ENCODE measurements at places on chromosomes 7 and 10.

- no peak for DNase-seq
Measured at GRCh38 chr7:74294191-74294998, 5.2 kb downstream of the CLIP2 start.

DNA sequence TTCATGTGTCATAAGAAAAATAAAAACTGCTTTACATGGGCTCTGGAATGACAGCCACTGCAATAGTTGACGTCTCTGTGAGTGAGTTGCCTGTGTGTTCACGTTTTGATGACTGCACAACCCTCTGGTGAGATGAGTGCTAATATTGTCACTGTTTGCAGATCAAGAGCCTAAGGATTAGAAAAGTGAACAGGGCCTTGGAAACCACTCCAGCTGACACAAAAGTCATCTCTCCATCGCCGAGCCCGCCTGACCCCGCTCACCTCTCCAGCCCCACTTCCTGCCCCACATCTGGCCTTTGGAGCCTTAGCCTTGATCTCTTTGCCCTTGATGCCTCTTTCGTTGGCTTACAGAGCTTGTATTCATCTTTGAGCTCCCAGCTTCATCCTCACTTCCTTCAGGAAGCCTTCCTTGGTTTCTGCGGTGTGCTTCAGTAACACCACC lies 351.7 kb downstream of the TCERG1L start:
- no peak for DNase-seq

DNA sequence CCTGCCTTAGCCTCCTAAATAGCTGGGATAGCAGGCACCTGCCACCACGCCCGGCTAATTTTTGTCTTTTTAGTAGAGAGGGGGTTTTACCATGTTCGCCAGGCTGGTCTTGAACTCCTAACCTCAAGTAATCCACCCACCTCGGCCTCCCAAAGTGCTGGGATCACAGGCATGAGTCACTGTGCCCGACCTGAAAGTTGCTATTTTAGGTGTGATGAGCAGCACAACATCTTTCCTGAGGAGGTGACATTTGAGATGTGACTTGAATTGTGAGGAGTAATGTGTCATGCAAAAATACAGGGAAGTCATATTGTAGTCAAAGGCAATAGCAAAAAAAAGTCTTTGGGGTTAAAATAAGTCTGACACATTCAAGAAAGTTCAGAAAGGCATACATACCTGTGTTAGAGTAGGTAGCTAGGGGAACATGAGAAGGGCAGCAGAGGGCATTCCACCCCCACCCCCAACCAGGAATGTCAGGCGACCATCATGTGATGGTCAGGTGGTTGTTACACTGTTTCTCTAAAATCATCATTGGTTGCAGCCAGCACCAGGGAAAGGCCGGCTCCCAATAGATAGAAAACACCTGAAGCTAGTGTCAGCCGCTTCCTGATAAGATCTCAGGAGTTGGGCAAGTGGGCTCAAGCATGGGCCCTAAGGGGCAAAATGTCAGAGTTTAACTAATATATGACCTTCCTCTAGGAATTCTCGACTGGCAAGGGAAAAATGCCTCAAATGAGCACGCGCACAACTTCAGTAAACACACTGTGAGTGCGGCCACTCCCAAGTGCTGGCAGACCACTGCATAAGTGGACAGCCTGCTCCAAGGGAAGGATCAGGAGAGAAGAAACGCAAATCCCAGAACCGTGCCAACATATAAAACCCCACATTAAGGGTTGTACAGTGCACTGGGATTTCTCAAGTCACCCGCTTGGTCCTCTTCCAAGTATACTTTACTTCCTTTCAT lies at the start of gene TACC2:
Gene TACC2, plus strand, starts transcription at position 803 of the 964 bp plus-strand sequence. CDS start 32,819 bp downstream, outside the sequence.
- no peak for DNase-seq

DNA sequence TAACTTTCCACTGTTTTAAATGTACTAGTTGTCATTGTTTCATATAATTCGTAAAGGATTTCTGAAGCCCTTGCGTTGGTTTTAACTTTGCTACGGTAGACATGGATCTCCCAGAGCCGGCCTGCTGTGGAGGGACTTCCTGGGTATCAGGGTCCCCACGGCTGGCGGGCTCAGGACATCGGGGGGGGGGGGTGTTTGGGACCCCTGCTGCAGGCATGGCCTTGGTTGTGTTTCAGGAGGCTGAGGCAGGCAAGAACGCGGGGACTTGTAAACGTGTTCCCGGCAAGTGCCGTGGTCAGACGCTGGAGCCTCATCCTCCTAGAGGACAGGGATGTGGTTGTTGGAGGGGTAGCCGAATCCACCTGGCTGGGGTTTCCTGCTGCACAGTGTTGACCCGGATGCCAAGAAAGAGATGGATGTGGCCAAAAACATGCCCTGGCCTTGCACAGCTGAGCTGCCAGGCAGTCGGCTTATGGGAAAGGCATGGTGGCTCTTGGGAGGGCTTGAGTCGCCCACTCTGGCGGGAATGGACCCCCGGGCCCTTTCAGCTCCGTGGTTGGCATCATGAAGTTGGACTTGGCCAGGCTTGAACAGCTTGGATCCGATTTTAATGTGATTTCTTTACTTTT lies 21.4 kb upstream of the CHST12 start:
- no peak for DNase-seq

- no peak for DNase-seq
Measured at GRCh38 chr10:71260622-71261325, 48.4 kb downstream of the UNC5B start.

GRCh38 chr7:22559829-22560489 lies 60.0 kb upstream of the STEAP1B start:
- DNase-seq = peak; percentile 74

- no peak for DNase-seq
Measured at GRCh38 chr10:14062528-14063260, 268.0 kb downstream of the FRMD4A start.

GRCh38 chr10:74432841-74433594 lies 282.0 kb downstream of the ADK start:
- no peak for DNase-seq

DNA sequence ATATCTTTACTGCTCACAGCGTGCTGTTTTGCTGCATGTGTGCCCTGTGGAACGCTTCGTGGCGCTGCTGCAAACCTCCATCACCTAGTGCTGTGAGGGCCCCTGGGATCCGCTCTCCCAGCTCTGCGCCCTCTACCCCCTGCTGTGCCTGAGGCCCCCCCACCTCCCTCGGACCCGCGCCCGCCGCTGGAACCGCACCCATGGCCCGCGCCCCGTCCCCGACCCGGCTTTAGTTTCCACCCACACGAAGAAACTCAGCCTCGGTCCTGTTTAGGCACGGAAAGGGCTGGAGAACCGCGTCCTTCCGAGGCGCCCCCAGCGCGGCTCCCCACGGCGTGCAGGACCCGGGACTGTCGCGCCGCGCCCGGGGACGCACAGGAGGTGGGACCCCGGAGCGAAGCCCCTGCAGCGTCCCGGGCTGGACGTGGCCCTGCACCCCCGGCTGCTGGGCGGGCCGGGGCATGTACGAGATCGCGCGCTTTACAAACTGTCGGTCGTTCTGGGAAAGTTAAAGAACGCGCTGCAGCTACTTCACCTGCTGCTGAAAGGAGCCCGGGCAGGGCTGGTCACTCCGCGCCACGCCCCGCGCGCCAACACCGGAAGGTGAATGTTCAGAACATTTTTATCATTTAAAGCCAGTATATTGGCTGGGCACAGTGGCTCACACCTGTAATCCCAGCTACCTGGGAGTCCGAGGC lies 54.3 kb downstream of the BMS1 start:
- DNase-seq = no peak

DNA sequence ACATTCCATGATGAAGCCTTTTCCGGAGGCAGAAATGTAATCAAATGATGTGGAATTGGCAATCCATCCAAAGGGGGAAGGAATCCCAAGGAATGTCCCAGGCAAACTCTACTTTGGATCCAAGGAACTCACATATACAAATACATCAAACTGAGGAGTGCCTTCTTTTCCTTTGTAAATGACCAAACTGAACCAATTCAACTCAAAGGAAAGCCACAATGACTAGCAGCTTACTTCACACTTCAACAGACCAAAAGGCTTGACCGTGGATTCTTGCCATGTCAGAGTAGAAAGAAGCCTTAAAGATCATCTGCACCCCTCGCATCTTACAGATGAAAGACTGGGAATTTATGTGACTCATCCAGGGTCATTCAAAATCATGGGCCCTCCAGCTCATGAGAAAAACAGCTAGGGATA lies 79.7 kb upstream of the MACROH2A2 start:
- DNase-seq = no peak

DNA sequence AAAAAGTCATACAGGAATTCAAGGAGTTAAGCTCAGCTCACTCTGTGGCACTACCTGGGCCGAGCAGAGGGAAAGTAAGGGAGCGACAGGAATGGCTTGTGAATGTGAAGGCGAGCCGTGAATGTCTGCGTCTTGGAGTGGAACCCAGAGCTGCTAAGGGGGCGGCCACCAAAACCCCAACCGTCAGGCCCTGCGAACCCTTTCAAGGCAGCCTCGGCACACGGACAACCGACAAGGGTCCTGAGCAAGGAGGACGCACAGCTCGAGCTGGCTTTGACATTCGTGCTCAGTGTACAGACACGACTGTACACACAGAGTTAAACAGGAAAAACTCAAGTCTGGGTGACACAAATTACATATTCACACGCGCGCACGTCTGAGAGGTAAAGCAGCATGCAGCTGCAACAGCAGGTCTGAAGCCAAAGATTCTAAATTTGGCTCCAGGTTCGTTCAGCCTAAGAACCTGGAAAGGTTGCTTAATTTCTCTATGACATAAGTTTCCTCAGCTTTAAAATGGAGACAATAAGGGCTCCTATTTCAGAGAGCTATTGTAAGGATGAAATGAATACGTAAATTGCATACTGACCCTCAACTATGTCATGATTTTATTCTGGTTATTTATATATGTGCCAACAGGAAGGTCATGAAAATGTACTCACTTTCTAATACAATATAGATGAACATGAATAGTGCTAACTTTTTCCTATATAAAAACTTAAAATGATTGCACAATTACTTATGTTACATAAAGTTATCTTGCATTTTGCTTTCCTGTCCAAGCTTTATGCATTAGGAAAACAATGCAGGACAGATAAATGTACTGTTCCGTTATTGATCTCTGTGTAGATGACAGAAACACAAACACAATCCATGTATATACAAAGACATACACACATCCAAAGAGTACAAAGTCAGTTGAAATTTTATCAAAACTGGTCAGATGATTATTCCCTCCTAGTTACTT lies 192.9 kb downstream of the ZMYND11 start:
- no peak for DNase-seq

GRCh38 chr7:65269150-65269856 lies 104.4 kb upstream of the ZNF92 start:
- peak; percentile 97 for DNase-seq

GRCh38 chr10:31426401-31426800 lies 107.4 kb downstream of the ZEB1 start:
- DNase-seq = peak; percentile 15

- DNase-seq = peak; percentile 3
Measured at GRCh38 chr10:49298983-49299815, at the start of gene C10orf71. TSS of gene C10orf71 (plus strand) at chr10:49299170. CDS start at chr10:49322546, 23,376 bp downstream.

DNA sequence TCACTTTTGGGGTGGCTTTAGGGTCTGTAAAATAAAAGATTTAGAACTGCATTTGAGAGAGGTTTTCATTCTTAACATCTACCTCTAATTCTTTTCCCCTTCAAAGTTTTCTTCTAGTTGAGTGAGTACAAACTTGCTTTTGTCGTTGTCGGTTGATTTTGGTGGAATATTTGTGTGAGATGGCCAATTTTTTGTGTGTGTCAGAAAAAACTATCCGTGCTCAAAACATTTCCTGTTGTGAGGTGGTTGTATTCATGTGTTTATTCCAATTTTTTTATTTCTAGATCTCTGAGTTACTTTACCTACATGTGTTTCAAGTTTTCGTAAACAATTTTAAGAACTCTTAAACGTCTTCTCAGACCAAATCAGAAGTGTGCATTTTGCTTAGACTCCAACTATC lies 1.6 kb downstream of the AHR start:
- no peak for DNase-seq

GRCh38 chr7:94222516-94222915 lies 172.2 kb upstream of the COL1A2 start:
- no peak for DNase-seq

DNA sequence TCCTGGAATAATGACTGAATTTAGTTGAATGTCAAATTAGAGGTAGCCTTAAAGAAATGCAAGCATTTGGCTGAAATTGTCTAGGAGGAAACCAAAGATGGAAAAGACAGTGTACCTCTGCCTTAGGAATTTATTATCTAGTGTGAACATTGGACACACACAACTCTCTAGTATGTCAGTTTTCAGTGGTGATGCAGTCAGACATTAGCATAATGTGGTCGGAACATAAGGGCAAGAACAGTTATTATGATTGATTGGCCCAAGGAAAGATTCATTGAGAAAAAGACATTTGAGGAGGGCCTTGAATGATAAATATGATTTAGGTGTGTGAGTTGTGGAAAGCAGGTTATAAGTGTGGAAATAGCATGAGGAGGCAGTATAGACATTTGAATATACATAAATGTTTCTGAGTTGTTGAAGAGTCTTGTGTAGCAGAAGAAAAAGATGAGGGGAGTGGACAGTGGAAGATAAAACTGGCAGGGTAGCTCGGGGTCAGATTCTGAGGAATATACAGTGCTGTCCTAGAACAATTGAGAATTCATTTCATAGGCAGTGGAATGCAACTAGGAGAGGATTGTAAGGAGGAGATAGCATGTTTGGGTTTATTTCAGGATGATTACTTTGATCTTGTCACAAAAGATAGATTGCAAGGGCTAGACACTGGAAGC lies 414.7 kb downstream of the SUGCT start:
- DNase-seq = no peak

- peak; percentile 55 for DNase-seq
Measured at GRCh38 chr7:154744256-154744860, 258.6 kb downstream of the PAXIP1 start.
